Right renal cortex interstitium (tissue), 3 donors: ENCODE measurements at places on chromosomes 3 and 15. TPM values are rescaled to one million over a fixed set of nuclear protein-coding genes. Genes with fewer than 3 reads are reported as not detected.
A peak's percentile ranks its signal among the peaks of the same experiment; 100 is the strongest.

SERPINI2 gene
- 0.78 TPM for polyA plus RNA-seq

GOLGA8J gene
- polyA plus RNA-seq = 0.56 TPM

DNA sequence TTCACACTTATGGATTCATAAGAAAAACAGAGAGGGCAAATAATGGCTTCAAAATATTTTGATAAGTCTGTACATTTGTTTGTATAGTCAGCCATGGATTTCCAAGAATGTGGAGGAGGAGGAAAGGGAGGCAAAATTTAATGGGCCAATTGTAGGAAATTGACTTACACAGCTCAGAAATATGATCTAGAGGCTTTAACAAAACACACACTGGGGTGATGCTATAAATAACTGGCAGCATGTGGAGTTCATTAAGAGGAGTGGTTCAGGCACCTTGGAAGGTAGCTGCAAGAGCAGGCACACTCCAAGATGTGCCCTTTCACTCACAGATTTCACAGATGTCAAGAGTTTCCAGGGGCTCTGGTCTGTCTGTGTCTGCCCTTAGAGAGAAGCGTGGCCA is 193.4 kb upstream of the RASGRP1 start:
- peak; percentile 35 for DNase-seq

DNA sequence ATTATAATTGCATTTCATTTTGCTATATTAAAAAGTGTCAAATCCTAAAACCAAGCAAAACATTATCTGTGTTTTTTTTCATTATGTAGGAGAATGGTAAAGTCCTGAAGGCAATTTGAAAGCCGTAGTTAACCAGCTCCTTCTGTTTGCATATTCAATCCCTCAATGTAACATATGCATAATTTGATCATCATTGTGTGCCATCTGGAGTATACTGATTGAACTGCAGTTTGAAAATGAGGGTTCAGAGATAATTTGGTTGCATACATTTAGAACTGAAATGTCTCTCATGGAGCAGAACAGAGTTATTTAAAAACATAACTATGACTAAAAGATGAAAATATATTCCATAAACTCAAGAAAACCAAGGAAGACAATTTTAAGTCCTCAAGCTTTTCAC is 518.6 kb downstream of the GBE1 start:
- no peak for DNase-seq

DNA sequence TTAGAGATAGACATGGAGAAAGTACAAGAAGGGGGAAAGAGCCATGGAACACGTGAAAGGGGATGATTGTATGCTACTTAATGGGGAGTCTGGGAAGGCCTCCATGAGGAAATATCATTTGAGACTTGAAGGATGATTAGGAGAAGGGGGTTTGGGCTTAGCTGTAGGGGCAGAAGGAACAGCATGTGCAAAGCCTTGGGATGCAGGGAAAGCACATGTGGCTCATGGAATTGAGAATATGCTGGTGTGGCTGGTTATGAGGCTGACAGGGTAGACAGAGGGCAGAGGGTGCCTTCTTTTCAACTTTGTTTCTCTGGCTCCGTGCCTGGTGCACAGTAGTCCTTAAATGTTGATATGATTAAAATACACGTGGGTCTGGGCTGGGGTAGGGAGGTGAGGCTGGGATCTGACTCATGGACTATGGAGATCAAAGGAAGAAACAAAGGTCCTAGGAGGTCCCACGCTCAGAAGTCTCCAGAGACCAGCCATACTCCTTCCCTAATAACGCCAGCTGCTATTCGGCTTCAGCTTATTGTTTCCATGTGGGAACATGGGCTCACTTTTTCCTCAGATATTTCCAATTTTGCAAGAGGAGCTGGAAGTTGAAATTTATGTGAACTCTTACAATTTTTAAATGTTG is 1.1 kb downstream of the GTF2E1 start:
- no peak for DNase-seq

DNA sequence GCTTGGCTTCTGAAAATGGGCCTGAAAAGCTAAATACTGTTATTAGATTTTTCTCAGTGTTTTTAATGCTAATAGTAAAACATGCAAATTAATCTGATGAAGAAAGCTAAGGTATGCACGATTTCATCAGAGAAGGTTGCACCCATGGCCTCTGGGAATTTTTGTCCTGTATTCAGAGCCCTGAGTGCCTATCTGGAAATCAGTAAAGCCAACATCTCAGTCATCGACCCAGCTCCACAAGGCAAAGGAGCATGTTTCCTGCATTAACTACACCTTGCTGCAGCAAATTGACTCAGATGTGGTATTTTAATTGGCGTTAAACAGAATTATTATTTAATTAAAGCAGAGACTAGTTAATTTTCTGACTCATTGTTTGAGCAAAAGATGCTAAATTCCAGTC is 49.0 kb upstream of the TP63 start:
- DNase-seq = no peak

DNA sequence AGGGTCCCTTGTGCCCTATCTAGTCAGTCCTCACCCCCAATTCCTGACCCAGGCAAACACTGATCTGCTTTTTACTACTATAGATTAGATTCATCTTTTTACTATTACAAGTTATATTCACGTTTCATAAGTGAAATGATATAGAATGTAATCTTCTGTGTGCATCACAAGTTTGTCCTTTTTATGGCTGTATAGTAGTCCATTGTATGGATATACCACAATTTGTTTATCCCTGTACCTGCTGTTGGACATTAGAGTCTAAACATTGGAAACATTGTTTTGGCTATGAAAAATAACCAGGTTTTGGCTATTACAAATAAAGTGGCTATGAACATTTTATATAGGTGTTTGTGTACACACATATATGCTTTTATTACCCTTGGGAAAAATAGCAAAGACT is 112.4 kb downstream of the CACNA1D start:
- DNase-seq = no peak

GRCh38 chr3:66464512-66464894 is 36.3 kb downstream of the LRIG1 start:
- DNase-seq = no peak

- DNase-seq = no peak
Observed at GRCh38 chr15:66761726-66762595, 59.9 kb downstream of the SMAD6 start.

GRCh38 chr3:10187290-10187876 is 22.7 kb downstream of the IRAK2 start:
- no peak for DNase-seq

DNA sequence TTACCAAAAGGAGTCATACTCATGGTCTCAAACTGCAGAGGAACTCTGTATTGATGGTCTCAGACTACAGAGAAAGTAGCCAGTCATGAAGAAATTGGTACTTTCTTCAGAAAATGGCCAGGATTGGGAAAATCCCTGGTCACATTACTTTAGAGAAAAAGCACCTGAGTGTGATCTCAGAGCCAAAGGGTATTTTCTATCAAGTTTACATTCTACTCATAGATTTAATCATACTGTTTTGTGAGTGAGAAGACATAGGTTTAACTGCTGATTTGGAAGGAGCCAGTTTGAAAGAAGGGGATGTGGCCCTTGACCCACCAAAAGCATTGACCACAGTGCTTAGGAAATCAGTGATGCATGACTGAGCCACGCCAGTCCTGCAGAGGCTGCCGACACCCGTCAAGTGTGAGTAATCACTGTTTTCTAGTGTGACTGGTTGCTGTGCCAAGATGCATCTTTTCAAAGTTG is 203.6 kb downstream of the AKAP13 start:
- DNase-seq = no peak

DNA sequence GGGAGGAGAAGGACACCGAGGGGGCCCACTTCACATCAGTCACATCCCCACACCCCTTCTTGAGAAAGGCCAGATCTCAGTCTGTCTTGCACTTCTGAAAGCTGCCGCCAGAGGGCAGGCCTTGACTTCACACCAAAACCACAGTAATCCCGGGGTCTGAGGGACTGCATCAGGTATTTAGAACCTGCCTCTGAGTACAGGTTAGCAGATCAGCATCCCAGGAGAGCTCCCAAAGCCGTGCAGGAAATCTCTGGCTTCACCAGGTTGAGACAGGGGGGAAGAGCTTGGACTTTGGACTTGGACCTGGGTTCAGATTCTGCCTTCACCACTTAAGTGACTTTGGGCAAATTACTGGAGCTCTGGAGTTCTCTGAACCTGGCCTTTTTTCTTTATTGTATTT is 50.3 kb downstream of the LHFPL4 start:
- DNase-seq = peak; percentile 50

- no peak for DNase-seq
Observed at GRCh38 chr3:11236588-11237461, 35.4 kb upstream of the ATG7 start.
